ENCODE measurements at places on chromosomes 5 and 9. TPM values are rescaled to one million over a fixed set of nuclear protein-coding genes. Genes with fewer than 3 reads are reported as not detected.

DNA sequence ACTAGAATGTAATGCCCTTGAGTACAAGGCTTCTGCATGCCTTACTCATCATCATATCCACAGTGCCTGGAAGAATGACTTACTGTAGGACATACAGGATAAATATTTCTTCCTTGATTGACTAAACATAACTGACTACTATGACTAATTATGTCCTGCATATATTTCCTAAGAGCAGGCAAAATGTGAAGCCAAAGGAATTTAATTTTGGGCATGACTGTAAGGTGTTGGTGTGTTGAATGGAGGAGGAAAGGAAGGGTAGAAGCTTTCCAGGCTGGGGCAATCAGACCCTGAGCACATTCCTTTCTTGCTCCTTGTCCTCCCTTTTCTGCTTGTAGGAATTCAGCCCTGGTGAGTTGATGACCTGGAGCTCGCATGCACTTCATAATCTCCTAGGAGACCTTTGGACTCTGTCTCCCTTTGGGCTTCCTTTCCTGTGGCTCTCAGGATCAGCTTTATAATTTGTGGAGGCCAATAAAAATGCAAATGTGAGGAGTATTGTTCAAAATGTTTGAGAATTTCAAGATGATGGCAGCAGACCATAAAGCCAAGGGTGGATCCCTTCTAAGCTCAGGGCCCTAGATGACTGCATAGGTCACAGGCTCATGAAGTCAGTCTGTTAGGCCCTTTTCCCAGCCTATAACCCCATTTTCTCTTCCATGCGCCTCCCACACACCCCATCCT lies 174.0 kb downstream of the HMHB1 start:
- no peak for DNase-seq

GRCh38 chr9:15606643-15607472 lies 54.0 kb downstream of the CCDC171 start:
- peak; percentile 65 for DNase-seq

DNA sequence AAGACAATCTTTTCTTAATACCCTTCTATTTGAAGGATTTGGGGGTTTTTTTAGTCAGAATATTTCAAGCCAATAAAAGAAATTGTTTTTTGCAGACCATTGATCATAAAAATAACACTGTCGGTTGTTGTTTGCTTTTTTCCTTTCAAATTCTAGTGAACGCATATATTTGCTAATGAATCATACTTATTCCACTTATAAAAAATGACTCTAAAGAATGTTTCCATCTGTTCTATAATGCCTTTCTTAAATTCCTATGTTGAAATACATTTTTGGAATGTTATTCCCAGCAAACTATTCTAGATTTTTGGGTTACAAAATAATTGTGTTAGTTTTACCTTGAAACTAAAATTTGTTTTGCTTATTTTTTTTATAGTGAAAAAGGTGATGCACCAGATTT lies 32.2 kb downstream of the CWC27 start:
- no peak for DNase-seq

- DNase-seq = no peak
Observed at GRCh38 chr5:1540831-1541701, 17.3 kb upstream of the LPCAT1 start.

GRCh38 chr9:110143950-110144545 lies 63.9 kb downstream of the C9orf152 start:
- no peak for DNase-seq

DNA sequence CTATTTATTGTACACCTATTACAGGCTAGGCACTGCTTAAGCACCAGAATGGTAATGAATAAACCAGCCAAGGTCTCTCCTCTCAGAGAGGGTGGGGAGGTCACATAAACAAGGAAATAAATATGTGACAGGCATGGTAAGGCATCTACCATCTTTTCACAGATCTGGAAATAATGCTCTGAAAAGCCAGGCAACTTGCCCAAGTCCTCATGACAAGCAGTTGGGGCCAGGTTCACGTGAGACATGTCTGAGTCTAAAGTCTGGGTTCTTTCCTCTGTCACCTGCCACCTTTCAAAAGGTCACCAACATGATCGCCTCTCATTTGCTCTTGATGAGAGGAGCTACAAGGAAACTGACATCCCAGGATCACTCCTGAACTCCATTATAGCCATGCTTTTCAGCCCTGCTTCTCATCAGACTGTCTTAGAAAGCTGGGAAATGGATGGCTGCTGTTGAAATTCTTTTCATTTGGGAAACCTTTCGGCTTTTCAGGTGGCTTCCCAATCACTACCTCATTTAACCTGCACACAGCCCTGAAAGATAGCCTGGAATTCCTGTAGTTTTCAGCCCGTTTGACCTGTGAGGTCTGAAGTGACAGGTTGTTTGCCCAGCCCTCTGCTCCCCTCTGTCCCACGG lies 123.1 kb downstream of the CRB2 start:
- no peak for DNase-seq

DNA sequence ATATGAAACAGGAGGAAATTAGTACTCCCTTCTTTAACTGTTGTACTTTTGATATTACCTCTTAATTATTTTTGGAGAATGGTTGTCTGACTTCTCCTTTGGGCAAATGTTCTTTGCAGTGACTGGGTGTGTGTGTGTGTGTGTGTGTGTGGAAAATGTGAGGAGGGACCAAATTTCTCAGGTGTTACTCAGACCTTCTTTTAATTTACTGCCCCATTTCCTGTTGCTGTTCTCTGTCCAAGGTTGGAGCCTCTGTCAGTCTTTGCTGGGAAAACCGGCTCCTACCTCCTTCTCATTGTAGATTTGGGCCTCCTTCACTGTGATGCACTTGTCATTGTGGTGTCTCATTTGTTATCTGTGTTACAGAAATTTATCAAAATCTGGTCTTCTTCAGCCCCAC lies 68.4 kb downstream of the PBX3 start:
- no peak for DNase-seq

- DNase-seq = no peak
Observed at GRCh38 chr5:149886060-149886459, 58.5 kb downstream of the PDE6A start.

DNA sequence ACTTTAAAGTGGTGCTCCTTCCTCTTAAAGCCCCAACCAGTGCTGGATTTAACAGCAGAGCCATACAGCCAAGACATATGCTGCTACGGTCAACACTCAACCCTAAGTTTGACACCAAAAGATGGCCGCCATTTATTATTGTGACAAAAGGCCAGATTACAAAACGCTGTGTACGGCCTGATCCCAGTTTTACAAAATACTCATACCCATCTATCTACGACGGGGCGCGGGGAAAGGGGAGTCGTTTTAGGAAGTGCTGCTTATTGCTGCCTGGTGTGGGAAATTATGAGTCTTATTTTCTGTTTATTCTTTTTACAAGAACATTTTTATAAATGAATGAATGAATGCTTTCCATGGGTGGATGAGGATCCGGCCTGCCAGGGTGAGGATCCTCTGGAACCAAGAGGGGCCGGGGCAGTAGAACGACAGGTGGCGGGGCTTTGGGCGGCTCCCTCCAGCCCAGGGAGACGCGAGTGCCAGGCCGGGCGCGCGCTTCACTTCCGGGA lies 457 bp upstream of the IDNK start:
- DNase-seq = no peak

GRCh38 chr9:16625811-16626210 lies 244.7 kb downstream of the BNC2 start:
- DNase-seq = no peak

GRCh38 chr9:114911167-114911821 lies 19.1 kb downstream of the TNFSF8 start:
- DNase-seq = no peak

DNA sequence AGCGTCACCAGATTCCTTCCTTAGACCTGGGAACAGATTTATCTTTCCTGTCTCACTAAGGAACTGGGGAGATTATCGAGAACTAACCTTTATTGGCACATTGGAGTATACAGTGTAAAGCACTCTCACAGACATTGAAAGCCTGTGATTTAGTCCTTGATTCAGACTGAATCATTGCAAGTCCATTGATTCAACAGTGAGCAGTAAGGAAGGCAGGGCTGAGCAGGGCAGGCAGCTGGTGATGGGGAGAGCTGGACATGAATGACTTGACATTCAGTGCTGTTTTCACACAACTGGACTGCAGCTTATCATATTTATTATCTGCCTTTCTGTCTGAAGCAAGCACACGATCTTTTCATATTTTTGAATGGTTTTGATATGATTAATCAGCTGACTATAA lies 16.2 kb downstream of the ISOC1 start:
- DNase-seq = no peak

- DNase-seq = no peak
Observed at GRCh38 chr5:171275841-171276544, 33.1 kb upstream of the TLX3 start.

DNA sequence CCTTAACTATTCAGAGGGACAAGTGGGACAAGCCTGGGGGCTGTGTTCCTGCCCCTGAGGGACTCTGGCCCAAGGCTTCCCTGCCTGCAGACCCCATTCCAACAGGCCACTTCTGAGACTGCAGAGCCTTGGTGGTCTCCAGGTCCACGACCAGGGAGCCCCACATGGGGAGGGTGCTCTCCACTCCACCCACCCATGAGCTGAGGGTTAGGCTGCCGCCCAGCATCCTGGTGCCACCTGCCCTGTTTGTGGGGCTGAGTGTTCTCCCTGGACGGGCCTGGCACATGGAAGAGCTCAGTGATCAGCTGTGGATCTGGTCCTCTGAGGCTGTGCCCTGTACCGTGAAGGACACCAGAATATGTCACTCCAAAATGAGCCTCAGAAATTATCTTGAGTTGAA lies 2.5 kb upstream of the ABO start:
- DNase-seq = no peak

DNA sequence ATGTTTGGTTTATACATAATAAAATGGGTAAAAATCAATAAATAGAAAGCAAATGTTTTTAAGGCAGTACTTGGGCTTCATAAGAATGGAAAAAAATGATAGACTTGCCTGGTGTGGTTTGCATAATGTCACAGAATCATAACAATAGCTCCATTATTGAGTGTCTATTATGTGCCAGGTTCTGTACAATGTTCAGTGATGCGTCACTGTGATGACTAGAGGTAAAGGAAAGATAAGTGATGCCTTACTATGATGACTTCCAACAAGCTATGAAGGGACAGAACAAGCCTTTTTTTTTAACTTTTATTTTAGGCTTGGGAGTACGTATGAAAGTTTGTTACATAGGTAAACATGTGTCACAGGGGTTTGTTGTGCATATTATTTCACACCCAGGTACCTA lies 128.8 kb downstream of the TMC1 start:
- no peak for DNase-seq

- DNase-seq = no peak
Observed at GRCh38 chr9:20562051-20562450, 60.2 kb downstream of the MLLT3 start.

GRCh38 chr5:180390441-180391190 lies 37.5 kb upstream of the GFPT2 start:
- DNase-seq = no peak

DNA sequence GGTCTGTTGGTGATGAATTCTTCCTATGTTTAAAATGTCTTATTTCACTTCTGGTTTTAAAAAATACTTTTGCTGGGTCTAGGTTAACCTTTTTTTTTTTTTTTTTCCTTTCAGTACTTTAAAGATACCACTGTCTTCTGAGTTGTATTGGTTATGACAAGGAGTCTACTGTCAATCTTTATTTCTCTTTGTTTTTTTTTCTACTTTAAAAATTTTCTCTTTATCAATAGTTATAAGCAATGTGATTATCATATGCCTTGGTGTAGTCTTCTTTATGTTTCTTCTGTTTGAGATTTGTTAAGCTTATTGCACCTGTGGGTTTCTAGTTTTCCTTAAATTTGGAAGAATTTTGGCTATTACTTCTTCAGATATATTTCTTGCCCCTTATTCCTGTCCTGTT lies 125.6 kb upstream of the SPRY4 start:
- no peak for DNase-seq

DNA sequence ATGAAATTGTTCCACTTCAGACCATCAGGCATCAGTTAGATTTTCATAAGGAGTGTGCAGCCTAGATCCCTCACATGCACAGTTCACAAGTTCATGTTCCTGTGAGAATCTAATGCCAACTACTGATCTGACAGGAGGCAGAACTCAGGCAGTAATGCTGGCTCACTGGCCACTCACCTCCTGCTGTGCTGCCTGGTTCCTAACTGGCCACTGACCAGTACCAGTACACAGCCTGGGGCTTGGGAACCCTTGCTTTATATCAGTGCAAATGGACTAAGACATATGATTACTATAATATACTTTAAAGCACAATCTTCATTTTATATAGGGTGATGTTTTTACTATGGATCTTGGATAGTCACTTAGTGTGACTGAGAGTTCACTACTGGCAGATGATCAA lies 259.2 kb downstream of the SLCO4C1 start:
- no peak for DNase-seq

DNA sequence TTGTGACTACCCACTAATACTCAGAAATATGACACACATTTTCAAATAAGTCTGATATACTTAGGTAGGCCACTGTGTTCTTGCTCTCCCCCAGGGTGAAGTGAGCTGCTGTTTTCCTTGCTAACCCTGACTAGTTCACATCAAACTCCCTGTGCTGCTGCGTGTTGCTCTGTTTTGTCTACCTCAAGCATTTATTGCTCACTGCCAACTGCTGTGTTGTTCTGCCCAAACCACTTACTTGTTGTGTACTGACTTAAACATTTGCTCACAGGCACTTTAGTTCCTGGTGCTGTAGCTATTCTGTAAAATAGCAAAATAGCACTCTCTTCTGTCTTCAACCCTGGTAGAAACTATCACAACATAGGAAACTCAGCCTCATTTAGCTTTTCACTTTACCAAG lies 255.7 kb downstream of the HCN1 start:
- no peak for DNase-seq

DNA sequence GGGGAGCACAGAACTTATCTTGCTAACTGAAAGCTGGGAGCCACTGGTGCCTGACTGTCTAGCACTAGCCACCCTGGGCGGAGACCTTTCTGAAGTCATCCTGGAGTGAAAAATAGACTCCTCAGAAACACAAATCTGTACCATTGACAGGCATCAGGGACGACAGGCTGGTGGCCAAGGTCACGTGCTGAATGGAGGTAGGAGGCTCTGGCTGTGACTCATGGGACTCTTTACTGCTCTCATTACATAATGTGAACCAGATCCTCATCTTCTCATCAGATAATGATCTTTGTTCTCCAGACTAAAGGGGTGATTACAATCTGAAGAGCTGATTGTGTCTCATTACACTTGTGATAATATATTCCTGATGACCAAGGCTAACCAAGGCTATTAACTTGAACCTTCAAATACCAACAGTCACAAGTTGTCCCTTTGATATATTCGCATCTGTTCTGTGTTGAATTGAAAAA lies 91.8 kb downstream of the SEMA5A start:
- DNase-seq = no peak

- no peak for DNase-seq
Observed at GRCh38 chr9:107309271-107309670, 26.2 kb downstream of the RAD23B start.

The ACER2 gene
- total RNA-seq = 1.4 TPM

The TEK gene
- not detected for total RNA-seq

The TXNDC8 gene
- total RNA-seq = not detected

The CD180 gene
- 0.16 TPM for total RNA-seq

The PSD2 gene
- total RNA-seq = 0.15 TPM

The SPINK1 gene
- total RNA-seq = not detected

The SPARC gene
- total RNA-seq = 6.0 TPM

The SEC16A gene
- total RNA-seq = 78.5 TPM

The KCNV2 gene
- total RNA-seq = not detected

The SPINK7 gene
- not detected for total RNA-seq

The TSPAN17 gene
- total RNA-seq = 24.1 TPM

The ZNF354C gene
- 8.1 TPM for total RNA-seq

Measured in T-cell (primary cell).